Activated T-cell treated with anti-CD3 and anti-CD28 coated beads for 48 hours (primary cell): ENCODE measurements at places on chromosomes 7 and 10.
A peak's percentile ranks its signal among the peaks of the same experiment; 100 is the strongest.

DNA sequence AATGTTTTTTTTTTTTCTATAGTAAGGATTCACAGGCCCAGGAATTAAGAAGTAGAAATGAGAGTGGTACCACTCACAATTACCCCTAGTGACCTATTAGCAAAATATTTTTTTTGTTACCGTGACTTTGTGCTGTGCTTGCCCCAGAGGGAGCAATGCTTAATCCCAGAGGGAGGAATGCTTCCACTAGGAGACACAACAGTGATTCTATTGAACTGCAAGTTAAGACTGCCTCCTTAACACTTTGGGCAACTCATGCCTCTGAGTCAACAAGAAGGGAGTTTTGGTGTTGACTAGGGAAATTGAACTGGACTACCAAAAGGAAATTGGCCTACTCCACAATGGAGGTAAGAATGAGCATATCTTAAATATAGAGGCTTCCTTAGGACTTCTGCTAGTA lies 17.2 kb upstream of the MEOX2 start:
- DNase-seq, result no peak

GRCh38 chr7:38178004-38178694 lies at the start of gene STARD3NL:
Gene STARD3NL, plus strand, starts transcription at chr7:38178245. Its CDS starts 29,260 bp downstream, at chr7:38207505.
- DNase-seq, result peak; percentile 82

- DNase-seq, result no peak
Measured at GRCh38 chr10:69500864-69501468, 49.7 kb downstream of the TSPAN15 start.

DNA sequence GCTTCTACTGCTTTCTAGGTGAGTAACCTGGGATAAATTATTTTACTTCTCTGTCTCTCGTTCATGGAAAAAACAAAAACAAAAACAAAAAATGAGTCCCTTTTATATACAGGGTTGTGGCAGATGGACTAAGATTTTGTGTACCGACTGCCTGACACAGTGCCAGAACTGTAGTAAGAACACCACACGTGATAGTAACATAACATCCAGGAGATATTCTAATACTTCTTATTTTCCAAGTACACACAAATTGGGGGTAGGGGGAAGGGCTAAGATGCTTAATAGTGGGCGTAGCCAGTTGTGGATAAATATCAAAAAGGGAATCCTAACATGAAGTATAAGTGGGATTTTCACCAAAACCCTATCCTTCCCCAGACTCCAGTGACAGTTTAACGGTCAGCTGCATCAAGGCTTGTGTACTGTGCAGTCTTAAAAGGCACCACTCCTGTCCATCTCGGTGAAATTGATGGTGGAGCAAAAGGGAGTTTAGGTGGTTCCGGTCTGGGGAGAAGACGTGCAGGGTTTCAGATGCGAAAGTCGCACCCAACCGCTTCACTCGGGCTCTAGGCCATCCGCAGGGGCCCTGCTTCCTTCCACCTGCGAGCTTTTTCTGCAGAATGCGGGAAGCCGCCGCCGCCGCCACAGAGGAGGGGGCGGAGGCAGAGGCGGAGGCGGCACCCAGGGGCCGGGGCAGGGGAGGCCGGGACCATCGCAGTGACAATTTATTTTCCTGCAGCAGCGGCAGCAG lies at the start of gene STAMBPL1:
Gene STAMBPL1 (plus strand): TSS at position 712 of the 748 bp plus-strand sequence. CDS start 21,464 bp downstream, outside the sequence.
- peak; percentile 74 for DNase-seq

DNA sequence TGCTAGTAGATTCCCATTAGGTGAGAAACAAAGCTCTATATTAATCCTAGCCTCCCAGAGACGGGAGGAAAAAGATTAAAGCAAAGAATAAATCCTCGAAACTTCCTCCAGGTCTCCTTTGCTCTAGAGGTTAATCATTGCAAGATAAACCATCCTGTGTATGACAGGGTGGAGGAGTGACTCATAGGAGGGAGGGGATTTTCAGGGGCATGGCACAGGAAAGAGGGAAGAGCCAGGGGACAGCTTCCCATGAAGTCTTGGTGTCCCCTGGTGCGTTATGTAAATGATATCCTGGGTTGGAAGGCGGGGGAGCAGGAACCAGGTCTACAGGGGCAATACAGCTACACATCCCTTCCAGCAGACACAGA lies 780 bp downstream of the CYP3A5 start:
- DNase-seq, result no peak

DNA sequence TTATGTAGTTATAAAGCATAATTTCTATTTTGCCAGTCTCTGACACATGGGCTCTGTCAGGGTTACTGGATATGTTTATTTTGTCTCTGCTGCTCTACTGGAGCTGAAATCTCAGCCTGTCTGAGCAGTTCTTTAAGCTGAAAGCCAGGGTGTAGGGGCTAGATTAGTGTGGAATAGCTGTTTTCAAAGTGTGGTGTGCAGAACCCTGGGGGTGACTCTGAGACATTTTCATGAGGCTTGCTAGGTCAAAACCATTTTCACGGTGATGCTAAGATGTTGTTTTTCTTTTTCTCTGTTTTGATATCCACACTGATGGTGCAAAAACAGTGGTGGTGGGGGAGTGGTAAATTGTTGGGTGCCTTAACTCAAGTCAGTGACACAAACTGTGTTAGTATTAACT lies 45.5 kb downstream of the CREM start:
- no peak for DNase-seq

DNA sequence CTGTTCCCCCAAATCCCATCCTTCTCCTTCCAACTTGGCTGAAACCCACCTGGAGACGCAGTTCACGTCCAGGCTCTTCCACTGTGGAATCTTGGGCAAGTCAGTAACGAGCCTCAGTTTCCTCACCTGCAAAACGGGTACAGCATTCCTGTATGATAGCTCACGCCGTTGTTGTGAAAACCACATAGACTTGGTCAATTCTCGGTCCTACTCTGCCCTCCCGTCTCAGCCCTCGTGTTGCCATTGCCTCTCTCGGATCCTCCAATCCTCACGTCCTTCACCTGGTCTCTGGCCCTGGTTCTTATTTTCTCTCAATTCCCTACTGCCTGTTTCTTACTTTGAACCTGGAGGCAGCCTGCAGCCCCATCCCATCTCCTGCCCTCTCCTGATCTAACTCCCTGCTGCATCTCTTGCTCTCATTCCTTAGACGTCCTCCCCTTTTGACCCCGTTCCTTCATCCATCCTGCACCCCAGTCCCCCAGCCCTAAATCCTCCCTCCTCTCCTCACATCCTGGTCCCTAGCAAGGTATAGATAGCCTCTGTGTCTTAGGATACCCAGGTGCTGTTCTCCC lies 2.0 kb upstream of the MUC12 start:
- no peak for DNase-seq

DNA sequence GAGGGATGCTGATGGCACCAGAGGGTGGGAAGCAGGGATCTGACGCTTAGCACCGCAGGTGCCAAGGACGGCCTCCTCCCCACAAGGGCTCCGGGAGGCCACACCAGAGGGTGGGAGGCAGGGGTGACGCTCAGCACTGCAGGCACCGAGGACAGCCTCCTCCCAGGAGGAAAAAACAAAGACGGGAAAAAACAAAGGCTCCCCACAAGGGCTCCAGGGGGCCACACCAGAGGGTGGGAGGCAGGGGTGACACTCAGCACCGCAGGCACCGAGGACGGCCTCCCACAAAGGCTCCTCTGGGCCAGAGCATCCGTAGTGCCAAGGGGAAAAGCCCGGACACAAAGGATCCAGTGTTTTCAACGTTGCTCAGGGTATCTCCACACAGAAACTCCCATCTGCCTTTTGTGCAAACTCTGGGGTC lies 25.6 kb downstream of the DIP2C start:
- DNase-seq, result no peak

- DNase-seq, result no peak
Measured at GRCh38 chr7:74284781-74285259, 4.4 kb upstream of the CLIP2 start.

DNA sequence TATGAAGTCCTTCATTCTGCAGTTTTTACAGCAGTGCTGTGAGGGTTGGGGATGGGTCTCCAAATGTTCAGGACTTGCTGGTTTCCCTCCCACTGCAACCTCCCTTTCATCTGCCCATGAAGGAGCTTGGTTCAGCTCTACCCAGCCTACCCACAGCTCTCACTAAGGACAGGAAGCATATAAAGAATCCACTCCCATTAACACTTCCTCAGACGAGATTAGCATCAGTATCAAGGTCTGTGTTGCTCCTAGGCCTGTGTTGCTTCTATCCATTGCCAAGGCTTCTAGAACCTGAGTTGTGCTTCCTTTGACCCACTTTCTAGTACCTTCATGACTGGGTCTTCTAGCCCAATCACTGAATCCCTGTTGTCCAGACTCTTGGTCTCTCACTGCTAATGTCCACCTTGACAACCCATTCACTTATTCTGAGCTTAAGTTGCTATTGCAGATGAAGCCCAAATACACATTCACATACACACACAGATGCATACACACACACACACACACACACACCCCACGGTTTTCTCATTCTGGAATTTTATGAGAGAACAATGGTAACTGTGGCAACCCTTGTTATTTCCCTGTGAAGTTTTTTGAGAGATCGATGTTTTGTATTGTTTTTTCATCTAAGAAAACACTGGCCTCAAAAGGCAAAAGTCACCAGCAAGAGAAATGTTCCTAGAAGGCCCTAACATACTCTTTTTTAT lies 248.1 kb downstream of the MTERF1 start:
- DNase-seq, result no peak

DNA sequence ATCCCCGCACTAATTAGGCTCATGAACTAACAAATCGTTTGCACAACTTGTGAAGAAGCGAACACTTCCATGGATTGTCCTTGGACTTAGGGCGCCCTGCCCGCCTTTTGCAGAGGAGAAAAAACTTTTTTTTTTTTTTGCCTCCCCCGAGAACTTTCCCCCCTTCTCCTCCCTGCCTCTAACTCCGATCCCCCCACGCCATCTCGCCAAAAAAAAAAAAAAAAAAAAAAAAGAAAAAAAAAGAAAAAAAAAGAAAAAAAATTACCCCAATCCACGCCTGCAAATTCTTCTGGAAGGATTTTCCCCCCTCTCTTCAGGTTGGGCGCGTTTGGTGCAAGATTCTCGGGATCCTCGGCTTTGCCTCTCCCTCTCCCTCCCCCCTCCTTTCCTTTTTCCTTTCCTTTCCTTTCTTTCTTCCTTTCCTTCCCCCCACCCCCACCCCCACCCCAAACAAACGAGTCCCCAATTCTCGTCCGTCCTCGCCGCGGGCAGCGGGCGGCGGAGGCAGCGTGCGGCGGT lies at the start of gene EMX2:
Gene EMX2 (plus strand): TSS at position 41 of the 519 bp plus-strand sequence. CDS start 522 bp downstream, outside the sequence.
- DNase-seq, result no peak
